Activated CD4-positive, alpha-beta memory T cell treated with anti-CD3 and anti-CD28 coated beads for 36 hours (primary cell): ENCODE measurements at places on chromosomes 11 and 22. TPM values are rescaled to one million over a fixed set of nuclear protein-coding genes. Genes with fewer than 3 reads are reported as not detected.

GRCh38 chr22:48891688-48892577 lies 935.7 kb downstream of the BRD1 start:
- no peaks in the 10 kb centered on the region for H3K36me3 ChIP-seq
- no peaks in the 10 kb centered on the region for H3K4me1 ChIP-seq
- no peak overlapping the region for H3K27ac ChIP-seq
- H3K4me3 ChIP-seq: no peak overlapping the region
- peaks cover 15% of the 10 kb centered on the region for H3K27me3 ChIP-seq

The MPPED2 gene
- total RNA-seq: not detected

- H3K4me3 ChIP-seq: no peak overlapping the region
- no peak overlapping the region for H3K27ac ChIP-seq
Observed at GRCh38 chr11:61194169-61194671, 9.1 kb upstream of the PGA3 start.

The ELFN2 gene
- 0.39 TPM for total RNA-seq

GRCh38 chr11:129208863-129209262 lies 16.7 kb upstream of the ARHGAP32 start:
- no peak overlapping the region for H3K27ac ChIP-seq
- DNase-seq: no peak
- H3K36me3 ChIP-seq: no peaks in the 10 kb centered on the region
- H3K4me1 ChIP-seq: no peaks in the 10 kb centered on the region

The MTCH2 gene
- total RNA-seq: 117 TPM

GRCh38 chr22:29158546-29158945 lies 47.1 kb upstream of the EMID1 start:
- H3K27ac ChIP-seq: no peak overlapping the region
- DNase-seq: no peak
- no peak overlapping the region for H3K4me3 ChIP-seq
- no peaks in the 10 kb centered on the region for H3K36me3 ChIP-seq

The PLAAT3 gene
- total RNA-seq: 10.3 TPM

- H3K27me3 ChIP-seq: no peaks in the 10 kb centered on the region
- H3K4me3 ChIP-seq: no peak overlapping the region
- H3K27ac ChIP-seq: no peak overlapping the region
- no peak for DNase-seq
Observed at GRCh38 chr11:73818846-73819245, 31.2 kb downstream of the MRPL48 start.

- peaks cover 20% of the 10 kb centered on the region for H3K27me3 ChIP-seq
- H3K27ac ChIP-seq: no peak overlapping the region
- H3K36me3 ChIP-seq: no peaks in the 10 kb centered on the region
- no peak for DNase-seq
Observed at GRCh38 chr11:12962306-12962705, 46.8 kb upstream of the RASSF10 start.

The OAF gene
- total RNA-seq: 1.2 TPM
